Hematopoietic multipotent progenitor cell treated with erythropoietin and hydrocortisone succinate and interleukin-3 and kit ligand, for 6 days (in vitro differentiated cells): ENCODE measurements at places on chromosomes 1 and 21.
A peak's percentile ranks its signal among the peaks of the same experiment; 100 is the strongest.

- DNase-seq, result no peak
These were observed 29.7 kb downstream of the COA6 start for GRCh38 chr1:234402939-234403338.

DNA sequence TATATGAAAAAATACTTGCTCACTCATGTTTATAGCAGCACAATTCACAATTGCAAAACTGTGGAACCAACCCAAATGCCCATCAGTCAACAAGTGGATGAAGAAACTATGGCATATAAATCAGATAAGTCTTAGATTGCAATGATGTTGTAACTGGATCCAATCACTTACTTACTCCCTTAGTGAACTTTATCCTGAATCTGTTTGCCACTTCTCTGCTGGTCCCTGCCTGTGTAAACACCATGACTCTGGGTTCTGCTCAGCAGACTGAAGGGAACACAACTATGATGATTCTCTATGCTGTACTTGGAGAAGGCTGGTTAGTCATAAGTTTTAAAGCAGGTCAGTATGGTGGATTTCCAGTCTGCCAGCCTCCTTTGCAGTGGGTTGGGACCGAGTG, 391.2 kb downstream of the RWDD3 start:
- DNase-seq, result no peak

DNA sequence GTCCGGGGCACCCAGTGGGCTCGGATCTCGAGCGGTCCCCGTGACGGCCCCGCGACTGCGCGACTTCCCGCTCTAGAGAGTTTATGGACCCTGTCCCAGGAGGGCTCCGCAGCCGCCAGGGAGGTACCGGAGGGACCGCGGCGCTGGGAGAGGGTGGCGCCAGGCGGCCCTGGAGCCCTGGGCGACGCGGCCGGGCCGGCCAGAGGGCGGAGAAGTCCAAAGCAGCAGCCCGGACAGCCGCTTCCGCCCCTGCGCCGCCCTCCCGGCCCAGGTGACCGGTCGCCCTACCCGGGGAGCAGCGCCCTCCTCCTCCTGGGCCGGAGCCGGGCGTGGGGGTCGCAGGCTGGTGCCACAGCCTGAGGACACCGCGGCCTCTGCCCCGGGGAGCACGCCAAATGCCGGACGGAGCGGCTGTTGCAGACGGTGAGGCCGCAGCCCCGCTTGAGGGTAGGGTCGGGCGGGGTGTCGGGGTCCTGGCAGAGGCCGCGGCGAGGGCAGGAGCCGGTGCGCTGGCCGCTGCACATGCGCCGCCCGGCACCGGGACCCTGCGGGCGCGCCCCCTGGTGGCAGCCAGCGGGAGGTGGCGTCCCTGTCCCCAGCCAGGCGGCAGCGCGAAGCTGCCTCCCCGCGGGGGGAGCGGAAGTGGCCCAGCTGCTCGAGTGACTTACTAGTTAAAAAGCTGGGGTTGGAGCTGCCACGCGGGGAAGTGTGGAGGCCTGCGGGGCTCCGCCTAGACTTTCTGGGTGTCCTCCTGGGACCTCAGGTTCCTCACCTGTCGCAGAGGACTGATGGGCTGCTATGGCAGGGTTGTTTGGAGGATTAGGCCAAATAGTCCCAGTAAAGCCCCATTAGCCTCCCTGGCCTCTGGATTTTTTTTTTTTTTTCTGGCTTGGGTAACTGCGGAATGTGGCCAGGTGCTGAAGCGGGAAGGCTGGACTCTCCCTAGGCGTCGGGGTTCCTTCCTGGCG, 20.9 kb upstream of the ZNF678 start:
- peak; percentile 89 for DNase-seq

GRCh38 chr1:33971913-33972312, 108.0 kb downstream of the HMGB4 start:
- DNase-seq, result no peak

GRCh38 chr1:227357927-227358302, 39.6 kb upstream of the CDC42BPA start:
- no peak for DNase-seq

DNA sequence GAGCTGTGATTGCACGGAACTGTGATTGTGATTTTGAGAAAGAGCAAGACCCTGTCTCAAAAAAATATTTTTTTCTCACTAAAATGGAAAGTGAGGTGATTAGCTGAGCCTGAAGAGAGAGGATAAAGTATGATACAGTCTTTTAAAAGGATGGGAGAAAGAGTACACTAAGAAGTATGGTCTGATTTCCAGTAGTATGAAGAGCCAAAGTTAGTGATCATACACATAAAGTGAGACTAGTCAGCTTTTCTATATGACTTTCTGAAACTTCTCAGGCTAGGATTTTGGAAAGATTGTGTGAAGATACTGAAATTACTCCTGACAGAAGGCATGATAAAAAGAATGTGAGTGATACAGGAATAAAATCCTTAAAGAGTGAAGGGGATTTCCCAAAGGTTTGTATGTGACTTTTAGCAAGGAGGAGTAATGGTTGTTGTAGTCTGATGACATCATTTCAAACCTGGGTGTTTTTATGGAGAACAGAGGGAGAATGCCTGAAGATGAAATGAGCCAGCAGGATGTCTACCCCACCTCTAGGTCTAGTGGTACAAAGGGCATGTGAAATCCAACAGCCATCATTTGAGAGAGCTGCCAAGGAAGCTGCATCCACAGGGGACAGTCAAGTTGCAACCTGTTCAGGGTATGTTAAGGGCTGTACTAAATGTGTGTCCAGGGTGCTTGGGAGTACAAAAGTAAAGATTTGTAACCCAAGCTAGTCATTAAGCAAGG, 157.7 kb downstream of the PIK3R3 start:
- DNase-seq, result no peak

DNA sequence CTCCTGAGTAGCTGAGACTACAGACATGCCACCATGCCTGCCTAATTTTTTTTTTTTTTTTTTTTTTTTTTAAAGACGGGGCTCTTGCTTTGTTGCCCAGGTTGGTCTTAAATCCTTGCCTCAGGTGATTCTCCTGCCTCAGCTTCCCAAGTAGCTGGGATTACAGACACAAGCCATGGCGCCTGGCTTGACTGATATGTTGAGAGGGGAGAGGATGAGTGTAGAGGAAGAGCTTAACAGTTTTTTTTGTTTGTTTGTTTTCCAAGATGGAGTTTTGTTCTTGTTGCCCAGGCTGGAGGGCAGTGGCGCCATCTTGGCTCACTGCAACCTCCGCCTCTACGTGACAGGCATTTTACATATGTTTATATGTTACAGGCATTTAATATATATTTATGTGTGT, 2.5 kb downstream of the SRP9 start:
- no peak for DNase-seq

- DNase-seq, result no peak
These were observed 476.7 kb downstream of the LTN1 start for GRCh38 chr21:28516021-28516420.

DNA sequence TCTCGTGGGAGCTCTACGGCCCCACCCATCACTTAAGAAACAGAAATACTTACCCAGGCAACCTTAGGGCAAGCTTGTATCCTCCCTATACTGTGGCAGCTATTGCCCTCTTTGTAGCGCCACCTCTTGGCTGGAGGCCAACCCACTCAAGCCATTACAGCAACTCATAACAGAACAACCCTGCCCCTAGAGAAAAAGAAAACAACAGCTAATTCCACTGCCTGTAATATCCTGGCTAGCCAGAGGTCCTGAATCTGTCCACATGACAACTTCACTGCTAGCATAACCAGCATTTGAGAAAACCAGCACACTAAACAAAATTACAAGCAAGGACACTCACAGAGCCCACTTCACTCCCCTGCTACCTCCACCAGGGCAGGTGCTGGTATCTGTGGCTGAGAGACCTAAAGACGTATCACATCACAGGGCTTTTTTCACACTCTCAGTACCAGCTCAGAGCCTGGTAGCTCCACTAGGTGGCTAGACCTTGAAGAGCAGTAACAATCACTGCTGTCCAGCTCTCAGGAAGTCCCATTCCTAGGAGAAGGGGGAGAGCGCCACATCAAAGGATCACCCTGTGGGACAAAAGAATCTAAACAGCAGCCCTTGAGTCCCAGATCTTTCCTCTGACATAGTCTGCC, 14.5 kb upstream of the MX1 start:
- DNase-seq, result peak; percentile 47

DNA sequence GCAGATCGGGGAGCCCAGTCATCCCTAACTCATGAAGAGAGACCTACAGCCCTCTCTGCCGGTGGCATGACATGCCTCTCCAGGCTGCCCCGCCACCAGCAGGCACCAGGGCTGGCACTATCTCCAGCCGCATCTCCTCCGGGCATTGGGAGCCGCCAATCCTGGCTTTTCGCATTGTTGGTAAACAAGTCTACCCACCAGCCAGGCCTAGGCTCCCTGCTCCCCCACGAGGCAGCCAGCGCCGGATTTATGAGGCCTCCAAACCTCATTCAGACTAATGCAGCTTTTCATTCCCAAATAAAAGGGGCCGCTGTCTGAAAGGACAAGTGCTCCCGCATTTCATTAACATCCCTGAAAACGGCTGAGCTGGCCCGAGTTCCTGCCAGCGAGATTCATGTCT, 3.4 kb upstream of the GRIK3 start:
- DNase-seq, result no peak

GRCh38 chr1:5648410-5649165, 343.6 kb downstream of the NPHP4 start:
- no peak for DNase-seq

- peak; percentile 41 for DNase-seq
These were observed 40.6 kb upstream of the LRP8 start for GRCh38 chr1:53368314-53369033.

GRCh38 chr1:101798417-101798816, 198.3 kb downstream of the OLFM3 start:
- DNase-seq, result no peak

DNA sequence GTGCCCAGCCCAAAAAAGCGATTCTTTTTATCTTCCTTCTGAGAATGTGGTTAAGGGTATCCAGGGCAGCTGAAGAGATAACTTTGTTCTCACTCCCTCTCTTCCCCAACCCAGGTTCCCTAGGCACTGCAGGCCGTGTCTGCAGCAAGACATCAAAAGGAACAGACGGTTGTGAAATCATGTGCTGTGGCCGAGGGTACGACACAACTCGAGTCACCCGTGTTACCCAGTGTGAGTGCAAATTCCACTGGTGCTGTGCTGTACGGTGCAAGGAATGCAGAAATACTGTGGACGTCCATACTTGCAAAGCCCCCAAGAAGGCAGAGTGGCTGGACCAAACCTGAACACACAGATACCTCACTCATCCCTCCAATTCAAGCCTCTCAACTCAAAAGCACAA, 11.4 kb downstream of the WNT2B start:
- DNase-seq, result no peak

DNA sequence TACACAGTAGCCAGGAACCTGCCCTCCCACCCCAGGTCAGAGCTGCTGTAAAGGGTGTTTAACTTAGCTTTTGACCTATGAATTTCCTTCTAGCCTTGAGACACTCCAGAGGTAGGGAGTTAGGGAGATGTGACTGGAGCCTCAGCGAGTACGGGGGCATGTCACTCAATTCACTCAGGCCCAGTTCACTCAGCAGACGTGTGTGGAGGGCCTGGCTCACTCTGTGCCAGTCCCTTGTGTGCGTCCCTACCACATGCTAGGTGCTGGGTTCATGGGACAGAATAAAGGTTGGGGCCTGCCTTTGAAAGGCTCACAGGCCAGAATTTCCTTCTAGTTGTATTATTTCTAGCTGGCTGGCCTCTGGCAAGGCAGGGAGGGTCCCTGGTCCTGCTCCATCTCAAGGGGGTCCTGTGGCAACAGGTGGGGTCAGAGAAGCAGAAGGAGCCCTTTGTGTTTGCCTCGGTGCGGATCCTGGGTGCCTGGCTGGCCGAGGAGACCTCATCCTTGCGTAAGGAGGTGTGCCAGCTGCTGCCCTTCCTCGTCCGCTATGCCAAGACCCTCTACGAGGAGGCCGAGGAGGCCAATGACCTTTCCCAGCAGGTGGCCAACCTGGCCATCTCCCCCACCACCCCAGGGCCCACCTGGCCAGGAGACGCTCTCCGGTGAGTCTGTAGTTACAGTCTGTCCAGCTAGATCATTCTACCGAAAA, 4.5 kb downstream of the NCDN start:
- DNase-seq, result no peak

DNA sequence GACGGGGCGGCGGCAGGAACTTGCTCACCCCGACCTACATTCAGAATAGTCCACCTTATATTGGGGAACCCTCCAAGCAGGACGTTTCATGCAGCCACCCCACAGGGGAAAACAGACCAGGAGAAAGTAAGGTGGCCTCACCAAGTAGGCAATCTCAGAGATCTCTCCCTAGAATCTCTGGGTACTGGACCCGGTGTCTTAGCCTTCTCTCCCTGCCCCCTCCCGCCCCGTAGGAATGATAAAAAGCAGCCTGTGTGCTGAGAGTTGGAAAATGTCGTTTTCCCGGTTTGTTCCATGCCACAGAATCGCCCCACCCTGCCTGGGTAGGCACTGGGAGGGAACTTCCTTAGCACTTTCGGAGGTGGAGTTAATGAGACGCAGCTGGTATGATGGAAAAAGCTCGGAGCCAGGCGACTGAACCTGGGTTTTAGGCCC, 789 bp upstream of the PTPN14 start:
- DNase-seq, result no peak

DNA sequence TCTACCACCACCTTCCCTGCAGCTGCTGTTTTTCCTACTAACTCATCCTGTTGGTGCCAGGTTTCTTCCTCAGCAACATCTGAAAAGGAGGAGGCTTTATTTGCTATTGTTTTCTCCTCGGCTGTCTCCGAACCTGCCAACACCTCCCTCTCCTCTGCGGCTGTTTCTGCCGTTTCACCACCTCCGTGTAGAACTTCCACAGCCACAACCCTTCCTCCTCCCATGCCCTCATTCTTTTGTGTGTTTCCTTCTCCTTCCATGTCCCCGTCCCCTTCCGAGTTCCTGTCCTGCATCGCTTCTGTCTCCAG, 59.0 kb upstream of the LRRC53 start:
- DNase-seq, result no peak

- no peak for DNase-seq
These were observed 65.3 kb upstream of the PAX7 start for GRCh38 chr1:18565321-18565720.

- no peak for DNase-seq
These were observed 726.9 kb upstream of the TMPRSS15 start for GRCh38 chr21:19130379-19131028.

- no peak for DNase-seq
These were observed 17.1 kb upstream of the UBE2U start for GRCh38 chr1:64186138-64186897.

GRCh38 chr1:24463776-24464735, 38.6 kb upstream of the RCAN3 start:
- DNase-seq, result no peak
